ENCODE measurements at places on chromosomes 2 and 18.
A peak's percentile ranks its signal among the peaks of the same experiment; 100 is the strongest.

- no peak for DNase-seq
Observed at GRCh38 chr2:201218780-201219179, 35.8 kb downstream of the CASP10 start.

GRCh38 chr18:42069036-42069435 lies 114.0 kb downstream of the PIK3C3 start:
- no peak for DNase-seq

- DNase-seq, result no peak
Observed at GRCh38 chr2:207504513-207505170, 25.1 kb upstream of the CREB1 start.

GRCh38 chr18:63262369-63263335 lies 56.9 kb downstream of the BCL2 start:
- no peak for DNase-seq

- DNase-seq, result no peak
Observed at GRCh38 chr2:197873293-197873701, 68.9 kb downstream of the PLCL1 start.

DNA sequence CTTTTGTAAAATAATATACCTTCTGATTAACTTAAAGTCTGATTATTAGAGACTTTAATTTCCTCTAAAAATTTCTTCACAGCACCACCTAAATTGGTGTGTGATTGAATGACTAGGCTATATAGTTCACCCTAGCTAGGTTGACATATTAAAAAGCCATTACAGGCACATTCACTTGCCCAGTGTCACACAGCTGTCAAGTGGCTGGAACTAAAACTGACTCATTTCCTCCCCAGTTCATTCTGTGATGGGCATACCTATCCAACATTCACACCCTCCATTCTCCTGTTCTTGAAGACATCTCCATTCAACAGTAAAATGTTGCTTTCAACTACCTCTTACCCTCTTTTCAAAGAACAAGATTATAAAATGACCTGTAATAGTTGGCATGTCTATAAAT lies 334.5 kb downstream of the ARHGAP15 start:
- no peak for DNase-seq

DNA sequence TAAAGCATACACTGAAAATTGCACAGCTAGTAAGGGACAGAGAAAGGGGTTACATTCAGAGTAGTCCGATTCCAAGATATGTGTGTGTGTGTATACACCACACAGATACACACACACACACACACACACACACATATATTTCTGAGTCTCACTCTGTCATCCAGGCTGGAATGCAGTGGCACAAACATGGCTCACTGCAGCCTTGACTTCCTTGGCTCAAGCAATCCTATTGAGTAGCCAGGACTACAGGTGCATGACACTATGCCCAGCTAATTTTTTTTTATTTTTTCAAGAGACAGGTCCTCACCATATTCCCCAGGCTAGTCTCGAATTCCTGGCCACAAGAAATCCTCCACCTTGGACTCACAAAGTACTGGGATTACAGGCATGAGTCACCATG lies 68.1 kb upstream of the ITPRID2 start:
- DNase-seq, result no peak

- DNase-seq, result no peak
Observed at GRCh38 chr2:143559147-143559546, 429.9 kb downstream of the ARHGAP15 start.

DNA sequence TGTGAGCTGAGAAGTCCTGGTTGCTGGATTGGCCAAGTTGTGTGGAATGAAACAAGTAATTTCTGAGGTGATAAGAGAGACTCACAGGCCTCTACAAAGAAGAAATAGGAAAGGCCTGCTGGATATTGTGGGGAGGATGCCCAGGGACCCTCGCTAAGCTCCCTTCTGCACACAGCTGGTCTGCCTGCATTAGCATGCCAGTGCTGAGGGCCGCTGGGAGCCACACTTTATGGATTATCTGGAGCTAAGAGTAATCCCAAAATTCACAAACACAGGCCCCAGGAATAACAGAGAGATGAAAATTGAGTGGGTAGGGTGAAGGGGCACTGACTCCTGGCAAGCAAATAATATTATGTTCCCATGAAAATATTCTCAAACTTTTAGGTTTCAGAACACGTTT lies 114.9 kb upstream of the SIX3 start:
- DNase-seq, result no peak

DNA sequence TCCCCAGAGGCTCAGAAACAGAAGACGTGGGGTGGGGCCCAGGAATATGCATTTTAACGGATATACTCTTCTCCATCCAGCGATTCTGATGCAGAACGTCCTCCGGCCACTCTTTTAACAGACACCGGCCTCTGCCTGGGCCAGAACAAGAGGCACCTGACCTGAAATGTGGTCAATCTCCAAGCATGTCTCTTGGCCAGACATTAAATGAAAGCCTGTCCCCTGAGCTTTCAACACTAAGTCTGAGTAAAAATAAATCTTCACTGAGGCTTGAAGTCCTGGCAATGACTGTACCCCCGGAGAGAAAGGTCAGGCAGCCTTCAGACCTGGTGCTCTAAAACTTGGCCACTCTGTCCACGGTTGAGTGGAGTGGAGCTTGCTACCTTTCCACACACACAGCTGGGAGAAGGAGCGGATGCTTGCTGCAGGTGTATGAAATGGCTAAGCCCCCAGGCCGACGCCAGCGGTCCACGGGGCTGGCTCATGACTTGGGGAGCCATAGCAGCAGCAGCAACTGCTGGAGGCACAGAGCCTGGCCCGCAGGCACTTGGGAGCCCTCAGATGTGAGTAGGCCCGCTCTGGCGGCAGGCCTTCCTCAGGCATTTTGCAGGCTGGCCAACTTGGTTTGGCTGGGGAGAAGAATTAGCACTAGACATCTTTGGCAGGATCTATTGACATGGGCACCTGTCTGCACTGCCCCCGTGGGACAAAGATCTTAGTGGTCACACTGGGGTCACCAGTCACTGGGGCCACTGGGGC lies 79.7 kb downstream of the TMEM17 start:
- peak; percentile 76 for DNase-seq

DNA sequence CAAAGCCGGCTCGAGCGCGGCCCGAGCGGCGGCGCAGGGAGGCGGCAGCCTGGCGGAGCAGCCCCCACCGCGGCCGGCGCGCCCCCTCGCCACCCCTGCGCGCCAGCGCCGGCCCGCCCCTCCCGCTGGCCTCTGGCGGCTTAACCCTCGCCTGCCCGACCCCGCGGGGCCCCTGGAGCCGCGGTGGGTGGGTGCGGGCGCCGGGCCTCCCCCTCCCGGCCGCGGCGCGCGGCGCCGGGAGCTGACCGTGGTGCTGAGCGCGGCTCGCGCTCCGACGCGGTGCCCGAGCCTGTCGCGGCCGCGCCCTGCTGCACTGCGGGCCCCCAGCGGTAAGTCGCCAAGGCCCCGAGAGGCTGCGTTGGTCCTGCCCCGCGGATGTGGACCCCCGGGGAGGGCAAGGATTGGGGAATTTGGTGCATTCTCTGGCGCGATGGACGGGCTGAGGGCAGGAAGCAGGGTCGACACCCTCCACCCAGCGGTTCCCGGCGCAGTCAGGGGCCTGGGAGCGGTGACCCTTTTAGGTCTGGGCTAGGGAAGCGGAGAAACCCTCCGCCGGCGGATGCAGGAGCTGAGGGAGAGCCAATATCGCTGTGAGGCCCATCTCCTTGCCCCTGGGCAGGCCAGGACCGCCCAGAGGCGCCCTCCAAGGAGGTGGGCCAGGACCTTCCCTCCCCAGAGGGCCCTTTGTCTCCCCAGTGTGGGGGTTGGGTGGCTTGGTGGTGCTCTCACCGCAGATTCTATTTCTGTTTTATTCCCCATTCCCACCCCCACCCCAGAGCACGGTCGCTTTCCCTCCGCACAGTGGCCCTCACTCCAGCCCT lies 923 bp downstream of the AMER3 start:
- DNase-seq, result peak; percentile 81

DNA sequence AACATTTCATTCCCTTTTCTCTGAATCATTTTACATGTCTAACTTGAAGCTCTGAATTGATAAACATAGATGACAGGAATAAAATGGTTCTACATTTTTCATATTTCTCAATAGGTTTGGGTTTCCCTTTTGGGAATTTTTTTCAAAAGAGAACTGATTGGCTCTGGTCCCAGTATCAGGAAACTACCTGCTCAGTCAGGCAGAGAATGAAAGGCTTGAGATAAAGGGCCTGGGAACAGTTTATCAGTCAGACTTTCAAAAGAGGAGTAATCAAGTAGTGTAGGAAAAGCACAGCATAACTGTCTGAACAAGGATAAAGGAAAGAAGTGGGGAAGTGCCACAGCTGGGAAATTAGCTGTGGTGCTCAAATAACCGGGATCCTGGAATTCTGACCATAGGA lies 28.3 kb upstream of the CCL20 start:
- DNase-seq, result no peak

DNA sequence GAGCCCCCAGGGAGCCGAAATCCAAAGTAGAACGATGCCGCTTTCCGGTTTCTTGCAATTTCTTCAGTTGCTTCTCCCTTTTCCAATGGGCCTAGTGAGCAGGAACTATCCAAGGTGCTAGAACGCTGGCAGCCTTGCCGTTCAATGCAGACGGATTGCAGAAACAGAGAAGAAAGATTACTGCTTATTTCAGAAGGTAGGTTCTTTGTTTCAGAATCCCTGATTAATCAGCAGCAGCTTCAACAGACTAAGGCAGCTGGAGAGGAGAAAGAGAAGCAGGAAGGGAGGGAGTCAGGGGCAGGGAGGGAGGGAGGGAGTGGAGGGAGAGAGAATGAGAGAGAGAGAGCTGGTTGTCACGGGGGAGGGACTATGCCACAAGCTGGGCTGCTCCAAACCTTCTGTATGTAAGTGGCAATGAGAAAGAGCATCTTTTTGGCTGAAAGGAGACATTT lies 576 bp downstream of the NYAP2 start:
- DNase-seq, result no peak

- DNase-seq, result peak; percentile 59
Observed at GRCh38 chr2:31216734-31217133, 581 bp downstream of the CAPN14 start.

DNA sequence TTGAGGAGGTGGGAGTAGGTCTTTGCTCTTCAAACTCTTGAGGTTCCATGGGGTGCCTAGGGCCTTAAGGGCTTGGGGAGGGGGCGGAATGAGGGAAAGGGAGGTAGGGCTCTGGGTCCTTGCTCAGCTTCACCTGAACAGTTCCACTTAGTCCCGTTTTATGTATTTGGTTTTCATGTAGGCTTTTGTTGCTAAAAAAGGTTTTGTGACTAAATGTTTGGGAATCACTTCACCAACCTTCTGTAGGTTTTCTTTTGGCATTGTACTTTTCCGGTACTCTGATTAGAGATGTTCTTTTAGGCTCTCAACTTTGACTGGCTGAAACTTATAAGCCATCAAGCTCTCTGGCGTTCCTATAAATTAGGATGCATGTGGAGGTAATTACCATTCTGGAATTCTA lies 108.1 kb downstream of the MYCN start:
- DNase-seq, result no peak

GRCh38 chr2:31241625-31242270 lies 7.8 kb downstream of the EHD3 start:
- no peak for DNase-seq

DNA sequence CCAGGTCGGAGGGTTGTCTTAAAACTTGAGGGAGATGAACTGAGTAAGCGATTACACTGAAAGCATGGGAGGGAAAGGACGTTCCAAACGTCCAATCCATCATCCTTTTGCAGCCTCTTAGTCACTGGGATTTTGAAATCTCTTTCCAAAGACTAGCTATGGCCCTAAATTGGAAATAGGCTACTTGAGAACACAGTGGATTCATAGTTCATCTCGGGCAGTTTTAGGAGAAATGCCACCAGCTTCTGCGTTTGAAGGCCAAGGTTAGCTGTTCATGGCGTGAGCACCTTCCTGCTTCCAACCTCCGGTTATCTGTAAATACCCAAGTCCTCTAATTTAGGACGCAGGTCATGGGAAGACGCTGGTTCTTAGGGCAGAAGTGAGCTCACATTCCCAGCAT lies 821 bp upstream of the EML6 start:
- DNase-seq, result no peak

- DNase-seq, result no peak
Observed at GRCh38 chr2:138703242-138703641, 76.9 kb downstream of the NXPH2 start.

DNA sequence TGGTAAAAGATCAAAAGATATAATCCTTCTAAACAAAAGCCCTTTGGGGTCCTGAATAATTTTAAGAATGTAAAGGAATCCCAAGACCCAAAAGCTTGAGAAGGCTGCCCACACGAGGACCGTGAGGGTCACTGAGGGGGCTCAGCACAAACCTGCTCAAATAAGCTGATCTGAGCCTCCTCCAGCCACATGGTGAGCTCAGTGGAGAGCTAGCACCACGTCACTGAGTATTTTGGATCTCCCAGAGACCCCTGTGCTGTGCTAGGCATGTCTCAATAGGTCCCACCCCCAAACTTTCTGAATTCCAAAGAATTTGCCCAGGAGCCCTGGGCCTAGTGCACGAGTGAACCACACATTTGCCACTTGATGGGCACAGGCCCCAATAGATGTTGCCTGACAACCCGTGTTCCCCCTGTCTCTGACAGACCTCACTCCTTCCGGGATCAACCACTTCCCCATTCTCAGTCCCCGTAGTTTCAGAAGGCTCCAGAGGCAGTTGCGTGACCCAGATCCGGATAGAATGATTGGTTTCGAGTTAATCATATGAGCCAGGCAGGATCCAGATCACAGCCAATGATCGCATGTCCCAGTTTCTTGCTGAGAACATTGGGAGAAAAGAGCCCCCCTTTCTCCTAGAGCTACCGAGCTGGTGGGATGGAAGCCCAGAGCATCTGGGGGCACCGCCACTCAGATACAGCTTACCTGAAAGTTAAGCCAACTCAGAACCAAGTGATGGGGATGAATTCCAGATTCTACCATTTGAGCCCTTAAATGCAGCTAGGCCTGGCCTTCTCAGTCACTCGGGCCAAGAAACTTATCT lies 203.8 kb downstream of the TNS1 start:
- DNase-seq, result peak; percentile 65

GRCh38 chr2:15769676-15770547 lies 170.4 kb upstream of the MYCN start:
- DNase-seq, result no peak

DNA sequence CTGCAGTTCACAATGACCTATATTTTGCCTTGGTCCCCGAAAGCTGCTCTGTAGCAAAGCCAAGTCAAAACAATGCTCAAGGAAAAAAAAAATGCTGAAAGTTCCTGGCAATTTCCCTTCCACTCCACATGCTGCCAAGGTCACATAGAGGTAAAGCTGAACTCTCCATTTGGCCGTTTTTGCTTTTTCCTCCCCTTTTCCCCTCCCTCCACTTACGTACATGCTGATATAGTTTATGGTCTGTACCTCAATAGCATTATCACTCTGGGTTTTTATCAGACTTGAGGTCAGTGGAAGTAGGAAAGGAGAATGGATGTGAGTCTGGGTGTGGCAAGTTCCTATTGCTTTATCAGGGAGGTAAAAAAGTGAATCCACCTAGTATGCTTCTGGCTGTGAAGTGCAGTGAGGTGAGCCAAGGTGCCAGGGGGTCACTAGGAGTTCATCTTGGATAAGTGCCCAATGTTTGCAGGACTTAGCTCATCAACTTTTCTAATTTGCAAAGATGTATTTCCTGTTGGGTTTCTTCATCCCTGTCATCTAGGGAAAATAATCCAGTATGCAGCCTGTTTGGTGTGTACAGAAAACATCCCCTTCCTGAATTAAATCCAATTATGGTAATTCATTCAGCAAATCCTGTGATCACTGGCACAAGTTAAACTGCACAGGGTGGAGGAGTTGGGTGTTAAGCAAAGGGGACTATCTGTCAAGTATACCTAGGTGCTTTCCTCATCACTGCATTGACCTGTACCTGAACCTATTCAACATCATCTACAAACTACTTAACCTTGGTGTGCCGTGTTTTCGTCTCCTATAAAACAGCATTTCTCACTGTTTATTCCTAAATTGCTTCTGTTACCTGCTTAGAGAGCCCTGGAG lies 124.3 kb upstream of the CYP26B1 start:
- no peak for DNase-seq

GRCh38 chr18:22494771-22495170 lies 77.1 kb upstream of the CTAGE1 start:
- DNase-seq, result no peak

All from osteocyte (in vitro differentiated cells).